Activated T-cell treated with anti-CD3 and anti-CD28 coated beads, Interleukin-2, amount 50 U/mL, for 4 hours (primary cell): ENCODE measurements at places on chromosomes 16 and 17. TPM values are rescaled to one million over a fixed set of nuclear protein-coding genes. Genes with fewer than 3 reads are reported as not detected.
A peak's percentile ranks its signal among the peaks of the same experiment; 100 is the strongest.

DNA sequence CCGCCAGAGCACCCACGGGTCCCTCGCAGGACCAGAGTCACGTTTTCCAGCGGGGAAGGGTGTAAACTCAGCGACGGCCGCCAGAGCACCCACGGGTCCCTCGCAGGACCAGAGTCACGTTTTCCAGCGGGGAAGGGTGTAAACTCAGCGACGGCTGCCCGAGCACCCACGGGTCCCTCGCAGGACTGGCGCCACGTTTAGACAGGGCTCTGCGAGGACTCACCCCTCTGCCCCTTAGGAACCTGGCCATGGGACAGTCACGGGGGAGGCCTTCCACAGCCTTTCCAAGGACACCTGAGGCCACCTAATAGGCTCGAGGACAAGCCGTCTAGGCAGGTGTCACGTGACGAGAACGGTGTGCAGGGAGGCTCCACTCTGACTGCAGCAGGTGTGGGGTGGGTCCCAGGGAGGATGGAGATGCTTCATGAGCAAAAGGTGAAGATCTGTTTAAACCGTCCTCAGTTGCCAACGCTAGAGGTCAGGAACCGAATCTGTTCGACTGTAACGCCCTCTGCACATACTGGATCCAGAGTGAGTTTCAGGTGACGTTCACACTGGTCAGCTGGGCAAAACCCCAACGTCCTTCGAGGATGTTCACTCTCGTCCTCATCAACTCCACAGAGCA lies 48.0 kb upstream of the METRNL start:
- no peak for DNase-seq

GRCh38 chr17:8105957-8106398 lies 12.3 kb downstream of the ALOXE3 start:
- no peak for DNase-seq

Gene MATCAP1
- total RNA-seq = 10.1 TPM

DNA sequence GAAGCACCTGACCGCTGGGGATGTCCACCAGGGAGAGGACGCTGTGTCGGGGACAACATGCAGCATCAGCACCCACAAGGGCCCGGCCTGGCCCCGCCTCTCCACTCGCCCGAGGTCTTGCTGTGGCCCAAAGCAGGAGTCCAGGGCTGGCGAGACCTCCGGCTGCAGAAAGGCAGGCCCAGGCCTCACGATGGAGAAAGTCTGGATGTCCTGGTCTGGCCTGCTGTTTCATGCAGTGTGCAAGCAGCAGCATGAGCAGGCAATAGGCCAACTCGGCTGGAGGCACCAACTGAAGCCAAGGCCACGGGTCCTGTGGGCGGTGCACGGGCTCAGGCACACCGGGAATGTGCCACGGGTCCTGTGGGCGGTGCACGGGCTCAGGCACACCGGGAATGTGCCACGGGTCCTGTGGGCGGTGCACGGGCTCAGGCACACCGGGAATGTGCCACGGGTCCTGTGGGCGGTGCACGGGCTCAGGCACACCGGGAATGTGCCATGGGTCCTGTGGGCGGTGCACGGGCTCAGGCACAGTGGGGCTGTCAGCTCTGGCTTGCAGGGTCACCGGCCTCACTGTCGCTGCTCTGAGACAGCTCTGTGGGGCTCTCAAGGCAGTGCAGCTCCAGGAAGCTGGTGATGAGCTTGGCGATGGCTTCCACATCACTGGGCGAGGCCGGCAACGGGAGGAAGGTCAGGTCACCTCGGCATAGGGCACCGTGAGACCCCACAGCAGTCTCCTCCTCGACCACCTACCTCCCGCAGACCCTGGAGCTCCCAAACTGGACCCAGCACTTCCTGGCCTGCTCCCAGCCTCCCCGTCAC lies 6.9 kb downstream of the CYBC1 start:
- DNase-seq = no peak

- no peak for DNase-seq
These were observed 2.4 kb downstream of the CCR7 start for GRCh38 chr17:40562838-40563219.

Gene PITPNM3
- 0.33 TPM for total RNA-seq

DNA sequence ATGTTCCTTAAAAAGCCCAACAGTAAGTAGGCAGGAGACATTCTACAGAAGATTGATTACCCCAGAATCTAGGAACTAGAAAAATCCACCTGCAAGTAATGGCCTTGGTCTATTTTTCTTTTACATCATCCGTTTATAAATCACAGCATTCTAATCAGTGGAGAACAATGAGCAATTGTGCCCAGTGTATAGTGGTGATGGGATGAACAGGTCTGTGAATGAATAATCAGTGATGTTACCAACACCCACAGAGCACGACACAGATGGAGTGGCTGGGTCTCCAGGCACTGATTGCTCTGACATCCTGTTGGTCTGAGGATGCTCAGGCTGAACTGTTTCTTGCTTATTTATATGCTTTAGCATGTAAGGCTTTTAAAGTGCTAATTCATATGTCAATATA lies 1251.2 kb upstream of the CDH8 start:
- DNase-seq = no peak

GRCh38 chr17:63641692-63642448 lies 19.7 kb downstream of the MAP3K3 start:
- no peak for DNase-seq

- DNase-seq = no peak
These were observed 262.4 kb upstream of the PSMD7 start for GRCh38 chr16:74034200-74034599.

Gene MYH8
- total RNA-seq = not detected

GRCh38 chr17:18994631-18995030 lies 9.9 kb downstream of the FAM83G start:
- no peak for DNase-seq

Gene MMD
- total RNA-seq = 12.4 TPM

DNA sequence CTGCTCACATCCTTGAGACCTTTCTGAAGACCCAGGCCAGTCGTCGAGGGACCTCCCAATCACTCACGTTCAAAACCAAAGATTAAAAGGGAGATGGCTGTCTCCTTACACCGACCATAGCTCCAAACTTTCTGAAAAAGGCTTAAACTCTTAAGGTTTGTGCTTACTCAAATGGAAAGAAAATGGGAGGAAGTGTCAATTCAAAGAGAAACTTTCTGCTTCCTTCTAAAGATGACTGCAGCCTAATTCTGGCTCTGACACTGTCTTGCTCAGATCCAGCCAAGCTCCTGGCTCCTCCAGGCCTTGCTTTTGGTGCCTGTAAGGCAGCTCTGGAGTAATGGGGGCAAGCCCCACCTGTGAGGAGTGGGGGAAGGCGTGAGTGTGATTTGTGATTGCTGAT lies 54.9 kb upstream of the WSB1 start:
- DNase-seq = no peak

Gene TNP2
- total RNA-seq = not detected

- DNase-seq = no peak
These were observed 45.5 kb downstream of the ZCCHC14 start for GRCh38 chr16:87447323-87447722.

Gene CNTD1
- not detected for total RNA-seq

DNA sequence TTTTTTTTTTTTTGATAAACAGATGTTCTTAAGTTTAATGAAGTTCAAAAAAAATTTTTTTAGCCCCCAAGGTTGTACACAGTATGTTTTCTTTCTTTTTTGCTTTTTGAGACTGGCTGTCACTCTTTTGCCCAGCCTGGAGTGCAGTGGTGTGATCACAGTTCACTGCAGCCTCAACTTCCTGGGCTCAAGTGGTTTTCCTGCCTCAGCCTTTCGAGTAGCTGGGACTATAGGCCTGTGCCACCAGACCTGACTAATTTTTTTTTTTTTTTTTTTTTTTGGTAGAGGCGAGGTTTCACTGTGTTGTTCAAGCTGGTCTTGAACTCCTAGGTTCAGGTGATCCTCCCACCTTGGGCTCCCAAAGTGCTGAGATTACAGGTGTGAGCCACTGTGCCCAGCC lies 12.8 kb downstream of the ITGAE start:
- no peak for DNase-seq

DNA sequence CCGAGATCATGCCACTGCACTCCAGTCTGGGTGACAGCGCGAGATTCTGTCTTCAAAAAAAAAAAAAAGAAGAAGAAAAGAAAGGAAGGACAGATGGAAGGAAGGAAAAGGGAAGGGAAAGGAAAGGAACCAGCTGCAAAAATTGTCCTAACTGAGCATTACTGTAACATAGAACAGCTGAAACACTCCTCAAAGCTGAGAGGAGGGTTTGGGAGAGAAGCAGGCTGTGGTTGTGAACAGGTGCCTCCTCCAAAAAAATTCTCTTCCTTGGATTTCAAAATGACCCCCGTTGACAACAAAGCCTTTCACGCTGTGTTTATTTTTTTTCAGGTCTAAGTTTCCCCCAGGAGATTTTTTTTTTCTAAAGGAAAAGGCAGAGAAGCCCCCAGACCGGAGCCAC lies 541.4 kb downstream of the WWOX start:
- no peak for DNase-seq

GRCh38 chr17:16215965-16216316 lies 607 bp upstream of the NCOR1 start:
- peak; percentile 11 for DNase-seq

GRCh38 chr17:17060930-17061329 lies 18.7 kb downstream of the MPRIP start:
- no peak for DNase-seq

Gene UNC45B
- not detected for total RNA-seq

DNA sequence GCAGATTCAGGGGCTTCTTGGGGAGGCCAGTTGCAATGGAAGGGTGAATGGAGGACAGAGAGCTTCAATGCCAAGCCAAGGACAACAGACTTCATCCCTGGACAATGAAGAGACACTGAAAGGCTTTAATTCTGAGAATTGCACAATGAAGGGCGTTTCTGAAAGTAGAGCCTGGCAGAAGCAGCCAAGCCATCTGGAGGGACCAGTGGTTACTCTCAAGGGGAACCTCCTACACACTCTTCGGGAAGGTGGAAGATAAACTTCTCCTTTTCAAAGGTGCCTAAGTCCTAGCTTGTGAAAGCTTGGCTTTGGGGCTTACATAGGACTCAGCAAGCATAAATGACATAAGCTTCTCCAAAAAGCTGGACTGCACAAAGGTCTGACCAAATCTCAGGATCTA lies 6.2 kb upstream of the CES1 start:
- no peak for DNase-seq

DNA sequence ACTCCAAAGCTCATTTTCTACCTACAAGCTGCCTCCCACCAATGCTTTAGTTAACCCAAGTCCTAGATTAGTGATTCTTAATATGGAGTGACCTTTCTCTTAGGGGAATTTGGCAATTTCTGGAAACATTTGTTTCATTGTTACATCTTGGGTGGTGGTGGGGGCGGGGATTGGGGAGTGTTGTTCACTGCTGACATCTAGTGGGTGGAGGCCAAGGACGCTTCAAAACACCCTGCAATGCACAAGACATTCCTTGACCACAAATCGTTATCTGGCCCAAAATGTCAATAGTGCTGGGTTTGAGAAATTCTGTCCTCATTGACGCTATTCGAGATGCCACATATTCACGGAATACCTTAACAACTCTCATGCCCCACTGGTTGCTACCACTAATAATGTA lies 282.9 kb downstream of the RBFOX1 start:
- DNase-seq = no peak
